SK-N-DZ (cell line): ENCODE measurements at places on chromosomes 13 and 19.

- no peak for DNase-seq
Observed at GRCh38 chr13:94713561-94714182, 1.3 kb upstream of the SOX21 start.

DNA sequence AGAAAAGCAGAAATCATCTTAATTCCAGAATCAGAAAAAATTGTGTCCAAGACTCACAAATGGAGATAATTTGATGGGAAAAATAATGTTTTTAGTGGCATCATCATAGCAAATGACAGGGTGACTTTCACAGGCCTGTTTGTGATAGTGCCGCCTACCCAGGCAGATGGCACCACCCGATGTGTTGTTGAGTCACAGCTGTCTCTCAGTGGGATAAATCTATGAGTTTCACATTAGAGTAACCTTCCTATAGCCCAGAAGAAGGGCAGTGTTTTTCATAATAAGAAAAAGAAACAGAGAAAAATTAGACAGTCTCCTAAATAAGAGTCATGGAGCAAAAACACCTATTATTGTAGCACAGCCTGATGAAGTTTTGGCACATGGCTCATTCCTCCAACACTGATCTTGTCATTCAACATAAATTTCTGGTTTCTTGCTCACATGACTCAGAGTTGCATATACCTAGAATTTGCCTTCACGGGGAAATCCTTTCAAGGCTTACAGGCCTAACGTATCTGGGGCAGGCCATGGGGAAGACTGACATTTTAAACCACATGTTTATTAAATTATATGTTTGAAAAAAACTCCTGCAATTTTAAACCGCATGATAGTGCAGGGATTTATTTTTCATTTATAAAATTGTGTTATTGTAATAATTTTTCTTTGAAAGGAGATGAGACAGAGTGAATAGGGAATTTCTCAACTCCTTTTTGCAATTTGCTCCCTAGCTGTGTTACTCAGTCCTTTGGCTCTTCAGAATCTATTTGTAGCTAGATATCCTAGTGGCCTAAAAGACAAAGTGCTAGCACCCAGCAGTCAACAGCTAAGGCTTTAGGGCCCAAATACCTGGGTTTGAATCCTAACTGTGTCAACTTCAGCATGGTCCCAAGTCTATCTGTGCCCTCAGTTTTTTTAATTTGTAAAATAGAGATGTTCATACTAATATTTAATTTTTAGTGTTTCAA is 393.7 kb downstream of the NDFIP2 start:
- DNase-seq: no peak

DNA sequence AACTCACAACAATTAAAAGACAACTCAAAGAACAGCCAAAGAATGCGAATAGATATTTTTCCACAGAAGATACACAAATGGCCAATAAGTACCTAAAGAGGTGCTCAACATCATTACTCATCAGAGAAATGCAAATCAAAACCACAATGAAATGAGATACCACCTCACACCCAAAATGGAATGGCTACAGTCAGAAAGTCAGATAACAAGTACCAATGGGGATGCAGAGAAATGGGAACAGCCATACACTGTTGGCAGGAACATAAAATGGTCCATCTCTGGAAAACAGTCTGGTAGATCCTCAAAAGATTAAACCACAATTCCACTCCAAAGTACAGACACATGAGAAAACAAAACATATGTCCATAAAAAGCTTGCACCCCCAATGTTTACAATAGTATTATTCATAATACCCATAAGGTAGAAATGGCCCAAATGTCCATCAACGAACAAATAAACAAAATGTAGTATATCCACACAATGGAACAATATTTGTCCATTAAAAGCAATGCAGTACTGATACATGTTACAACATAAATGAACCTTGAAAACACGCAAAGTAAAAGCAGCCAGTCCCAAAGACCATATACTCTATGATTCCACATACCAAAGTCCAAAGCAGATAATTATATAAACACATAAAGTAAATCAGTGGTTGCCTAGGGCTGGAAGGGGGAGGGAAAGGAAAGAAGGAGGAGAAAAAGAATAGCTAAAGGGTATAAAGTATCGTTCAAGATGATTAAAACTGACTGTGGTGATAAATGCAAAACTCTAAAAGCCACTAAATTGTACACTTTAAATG is 19.6 kb downstream of the USP12 start:
- DNase-seq: no peak

GRCh38 chr13:99639126-99639525 is 137.9 kb downstream of the TM9SF2 start:
- no peak for DNase-seq
